EL (cell line): ENCODE measurements at places on chromosomes 16 and 17.

- DNase-seq, result peak; percentile 50
Observed at GRCh38 chr17:73393962-73394361, 82.2 kb upstream of the CDC42EP4 start.

DNA sequence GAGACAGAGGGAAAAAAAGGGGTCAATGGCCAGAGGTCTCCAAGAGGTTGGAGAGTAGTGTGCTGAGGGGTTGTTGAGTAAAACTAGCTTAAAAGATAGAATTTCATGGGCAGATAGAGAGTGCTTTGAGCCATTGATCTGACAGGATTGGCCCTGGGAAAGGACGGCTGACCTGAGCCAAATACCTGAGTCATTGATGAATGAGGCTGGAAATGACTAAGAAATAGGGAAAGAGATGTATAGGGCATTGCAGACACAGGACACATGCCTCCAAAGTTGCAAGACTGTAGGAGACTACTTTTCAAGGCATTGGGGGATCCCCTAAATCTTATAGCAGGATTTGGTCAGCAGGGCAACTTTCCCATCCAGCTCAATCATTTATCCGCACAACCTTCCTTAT lies 168.7 kb downstream of the ABCC12 start:
- DNase-seq, result no peak

- peak; percentile 73 for DNase-seq
Observed at GRCh38 chr17:42673885-42674754, 2.7 kb downstream of the PLEKHH3 start.

GRCh38 chr17:5396612-5397011 lies 22.9 kb downstream of the NUP88 start:
- DNase-seq, result no peak

DNA sequence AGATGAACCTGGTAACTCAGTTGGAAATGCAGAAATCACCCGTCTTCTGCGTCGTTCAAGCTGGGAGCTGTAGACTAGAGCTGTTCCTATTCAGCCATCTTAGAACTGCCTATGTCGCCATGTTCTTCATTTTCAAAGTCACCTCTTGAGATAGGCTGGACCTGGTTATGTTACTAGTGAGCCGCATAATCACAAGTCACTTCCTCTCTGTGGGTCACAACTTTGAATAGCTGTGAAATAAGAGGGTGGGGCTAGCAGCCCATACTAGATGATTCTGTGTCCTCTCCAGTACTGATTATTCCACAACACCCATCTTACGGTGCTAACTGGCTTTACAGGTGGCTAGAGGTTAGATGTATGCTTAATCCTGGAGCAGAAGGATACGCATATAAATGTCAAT lies 74.2 kb downstream of the VPS53 start:
- DNase-seq, result no peak

GRCh38 chr17:33517746-33518145 lies 224.7 kb upstream of the ASIC2 start:
- DNase-seq, result no peak

- DNase-seq, result peak; percentile 66
Observed at GRCh38 chr17:17041018-17041521, 1.2 kb upstream of the MPRIP start.

DNA sequence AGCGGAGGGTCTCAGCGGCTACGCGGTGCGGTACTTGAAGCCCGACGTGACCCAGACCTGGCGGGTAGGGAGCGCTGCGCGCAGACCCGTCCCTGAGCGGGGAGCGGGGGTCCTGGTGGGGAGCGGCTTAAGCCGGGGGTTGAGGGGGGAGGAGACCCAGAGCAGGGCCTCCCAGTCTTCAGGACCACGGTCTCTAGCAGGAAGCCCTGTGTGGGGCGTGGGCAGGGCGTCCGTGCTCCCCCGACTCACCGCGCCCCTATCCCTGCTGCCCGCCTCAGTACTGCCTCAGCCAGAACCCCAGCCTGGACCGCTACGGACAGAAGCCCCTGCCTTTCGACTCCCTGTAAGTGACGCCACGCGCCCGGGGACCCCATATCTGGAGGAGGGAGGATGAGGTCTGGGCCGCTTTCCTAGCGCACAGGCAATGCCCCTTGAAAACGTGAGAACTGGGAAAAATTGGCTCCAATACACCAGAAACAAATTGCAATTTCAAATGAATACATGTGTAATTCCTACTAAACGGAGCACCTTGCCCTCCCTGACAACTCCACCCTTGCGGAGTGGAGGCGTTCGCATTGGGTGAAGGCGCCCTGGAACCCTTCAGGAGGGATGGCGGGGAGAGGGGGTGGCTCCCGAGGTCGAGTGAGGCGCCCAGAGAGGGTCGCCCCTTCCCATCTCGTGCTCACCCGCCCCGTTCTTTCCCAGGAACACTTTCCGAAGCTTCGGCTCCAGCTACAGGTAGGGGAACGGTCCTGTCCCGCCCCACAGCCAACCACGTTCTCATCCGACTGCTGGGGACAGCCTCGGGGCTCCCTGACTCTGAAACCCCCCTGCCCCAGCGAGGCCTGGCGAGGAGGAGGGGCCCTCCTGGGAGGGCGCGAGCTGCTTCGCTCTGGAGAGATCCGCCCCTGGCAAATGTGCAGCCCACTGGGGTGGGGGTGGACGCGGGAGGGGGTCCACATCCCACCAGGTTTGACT lies 14.6 kb upstream of the CNGB1 start:
- no peak for DNase-seq

DNA sequence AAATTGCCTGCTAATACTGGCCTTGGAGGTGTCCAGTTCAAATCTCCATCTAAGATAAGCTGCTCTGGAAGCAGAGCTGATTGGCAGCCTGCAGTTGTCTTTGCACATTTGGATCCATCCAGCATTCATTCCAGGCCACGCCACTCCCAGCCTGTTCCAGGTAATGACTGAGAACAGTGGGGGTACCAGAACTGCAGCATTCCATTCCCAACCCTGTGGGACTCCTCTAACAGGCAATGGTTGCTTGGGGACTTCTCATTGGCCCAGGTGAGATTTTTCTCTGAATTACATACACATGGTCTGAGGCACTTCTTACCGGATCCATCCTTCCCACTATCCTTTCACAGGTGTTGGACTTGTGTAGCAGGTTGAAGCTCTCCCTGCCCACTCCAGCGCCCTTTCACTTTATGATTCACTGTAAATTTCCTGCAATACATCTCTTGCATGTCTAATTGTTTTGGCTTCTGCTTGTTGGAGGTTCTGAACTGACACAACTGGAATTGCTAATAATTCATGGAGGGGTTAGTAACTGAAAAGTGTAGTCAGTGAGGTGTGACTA lies 206.1 kb upstream of the ZFHX3 start:
- DNase-seq, result no peak

DNA sequence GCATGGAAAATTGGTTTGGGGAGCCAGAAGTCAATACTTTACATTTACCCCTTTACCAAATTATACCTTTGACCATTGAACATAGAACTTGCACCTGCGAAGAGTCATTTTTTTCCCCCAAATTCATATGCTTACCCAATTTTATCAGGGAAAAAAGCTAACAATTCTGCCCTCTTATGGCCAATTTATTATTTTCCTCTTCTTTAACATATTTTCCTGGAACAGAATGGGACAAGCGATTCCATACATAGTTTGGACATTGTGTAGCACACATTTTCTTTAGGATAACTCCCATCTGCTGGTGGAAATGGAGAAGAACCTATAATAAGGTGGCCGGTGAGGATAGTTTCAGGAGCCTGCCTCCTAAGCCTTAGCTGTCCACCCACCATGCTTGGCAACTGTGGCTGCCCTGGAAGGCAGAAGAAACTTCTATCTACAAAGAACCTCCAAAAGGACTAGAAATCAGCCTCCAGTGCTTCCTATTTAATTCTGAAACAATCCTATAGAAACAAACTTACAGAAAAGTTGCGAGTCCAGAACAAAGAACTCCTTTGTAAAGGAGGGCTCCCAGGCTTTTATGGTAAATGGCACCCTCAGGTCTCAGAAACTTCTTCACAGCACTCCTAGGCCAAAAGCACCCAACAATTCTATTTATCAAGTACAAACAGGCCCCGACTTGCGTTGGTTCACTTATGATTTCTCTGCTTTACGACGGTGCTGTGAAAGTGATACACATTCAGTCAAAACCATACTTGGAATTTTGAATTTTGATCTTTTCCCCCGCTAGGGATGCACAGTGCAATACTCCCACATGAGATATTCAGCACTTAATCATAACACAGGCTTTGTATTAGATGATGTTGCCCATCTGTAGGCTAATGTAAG lies 64.1 kb upstream of the CACNG4 start:
- DNase-seq, result peak; percentile 28

GRCh38 chr17:70912716-70913485 lies 743.6 kb downstream of the KCNJ2 start:
- DNase-seq, result no peak

- DNase-seq, result no peak
Observed at GRCh38 chr17:74827800-74828199, 31.9 kb downstream of the GRIN2C start.

- DNase-seq, result no peak
Observed at GRCh38 chr16:85418978-85419491, 194.1 kb upstream of the GSE1 start.

DNA sequence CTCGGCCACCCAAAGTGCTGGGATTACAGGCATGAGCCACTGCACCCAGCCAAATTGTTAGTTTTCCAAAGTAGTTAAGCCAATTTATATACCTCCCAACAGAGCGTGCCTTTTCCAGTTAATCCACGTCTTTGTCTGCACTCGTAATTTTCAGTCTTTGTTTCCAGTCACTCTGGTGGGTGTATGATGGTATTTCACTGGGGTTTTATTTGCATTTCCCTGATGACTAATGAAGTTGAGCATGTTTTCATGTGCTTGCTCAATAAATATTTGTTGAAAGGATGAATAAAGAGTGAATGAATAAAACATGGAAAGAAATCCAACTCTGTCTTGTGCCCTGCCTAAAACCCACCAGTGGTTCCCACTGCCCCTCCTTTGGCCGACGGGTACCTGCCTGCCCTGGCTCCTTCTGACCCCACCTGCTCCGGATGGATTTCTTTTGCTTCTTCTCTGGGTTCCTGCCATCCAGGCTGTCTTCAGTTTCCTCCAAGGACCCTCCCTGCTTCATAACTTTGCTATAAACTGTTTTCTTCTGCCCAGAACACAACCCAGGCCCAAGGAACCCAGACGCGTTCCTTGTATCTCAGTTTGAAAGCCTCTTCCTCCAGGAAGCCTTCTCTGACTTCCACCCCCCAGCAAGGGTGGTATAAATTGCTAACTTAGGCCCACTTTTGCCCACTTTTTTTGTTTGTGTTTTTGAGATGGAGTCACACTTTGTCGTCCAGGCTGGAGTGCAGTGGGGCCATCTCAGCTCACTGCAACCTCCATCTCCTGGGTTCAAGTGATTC lies 3.0 kb upstream of the ABCC1 start:
- peak; percentile 79 for DNase-seq

GRCh38 chr17:80844418-80844990 lies 147.1 kb upstream of the CHMP6 start:
- DNase-seq, result no peak

- DNase-seq, result no peak
Observed at GRCh38 chr16:68374961-68375660, 64.3 kb downstream of the PRMT7 start.

DNA sequence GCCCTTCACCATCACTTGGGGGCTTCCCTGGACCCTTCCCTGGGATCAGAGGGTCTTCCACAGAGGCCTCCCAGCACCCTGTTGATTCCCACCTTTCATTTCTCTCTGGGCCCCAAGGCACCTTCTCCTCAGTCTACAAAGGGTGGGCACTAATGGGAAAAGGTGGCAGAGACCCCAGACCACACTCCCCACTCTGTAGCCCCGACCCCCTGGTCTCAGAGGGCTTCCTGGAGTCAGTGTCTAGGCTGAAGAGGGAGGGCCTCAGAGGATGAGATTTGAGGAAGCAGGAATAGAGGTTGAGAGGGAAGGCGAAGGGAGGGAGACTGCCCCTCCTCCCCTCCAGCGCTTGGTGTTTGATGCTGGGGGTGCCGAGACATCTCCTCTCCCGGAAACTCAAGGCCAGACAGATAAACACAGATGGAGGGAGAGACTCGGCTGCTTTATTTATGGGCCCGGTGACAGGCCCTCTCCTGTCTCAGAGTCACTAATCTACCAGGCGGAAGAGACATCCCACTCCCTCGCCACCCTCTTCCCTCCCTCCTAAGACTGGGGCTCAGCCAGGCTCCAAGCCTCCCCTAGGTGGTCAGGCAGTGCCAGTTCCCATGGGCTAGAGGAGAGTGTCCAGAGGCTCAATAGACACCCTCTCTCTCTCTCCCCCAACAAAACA lies 18.5 kb upstream of the SP2 start:
- DNase-seq, result no peak
